Breast epithelium (tissue), 4 donors: ENCODE measurements at places on chromosomes 3 and 15. TPM values are rescaled to one million over a fixed set of nuclear protein-coding genes. Genes with fewer than 3 reads are reported as not detected.

- DNase-seq: no peak
These were observed 133.0 kb upstream of the SOX2 start for GRCh38 chr3:181578743-181579142.

DNA sequence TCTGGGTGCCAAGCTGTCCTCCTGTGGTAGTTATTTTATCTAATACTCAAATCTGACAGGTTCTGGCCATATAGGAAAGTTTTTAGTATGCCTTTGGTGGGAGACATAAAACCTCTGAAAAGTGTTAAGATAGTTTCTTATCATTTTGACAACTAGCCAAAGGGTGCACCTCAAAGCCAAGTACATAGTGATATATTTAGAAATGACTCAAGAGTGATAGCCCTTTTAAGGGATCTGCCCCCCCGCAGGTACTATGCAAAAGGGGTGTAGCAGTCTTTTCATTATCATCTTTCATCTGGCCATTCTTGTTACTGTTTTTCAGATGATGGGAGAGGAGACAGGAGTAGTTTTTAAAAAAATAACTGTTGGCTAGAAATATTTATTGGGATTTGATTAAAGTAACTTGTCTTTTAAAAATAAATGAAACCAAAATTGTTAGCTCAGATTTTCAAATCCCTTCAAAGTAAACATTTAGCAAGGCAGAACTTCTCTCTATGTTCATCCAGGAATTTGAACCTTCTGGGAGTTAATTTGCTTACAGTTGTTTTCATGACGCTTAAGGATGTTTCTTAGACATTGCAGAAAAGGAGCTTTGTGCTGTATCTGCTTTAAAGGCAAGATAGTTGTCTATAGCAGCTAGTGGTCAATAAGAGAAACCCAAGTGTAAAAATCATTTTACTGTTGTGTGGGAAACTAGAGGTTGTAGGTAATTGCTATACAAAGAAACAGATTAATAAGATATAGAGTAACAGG is 5.1 kb downstream of the PHLDB2 start:
- no peak for DNase-seq

GRCh38 chr15:64931381-64931780 is 19.7 kb downstream of the ANKDD1A start:
- no peak for DNase-seq

- no peak for DNase-seq
These were observed 281.6 kb downstream of the MBNL1 start for GRCh38 chr3:152550284-152550683.

DNA sequence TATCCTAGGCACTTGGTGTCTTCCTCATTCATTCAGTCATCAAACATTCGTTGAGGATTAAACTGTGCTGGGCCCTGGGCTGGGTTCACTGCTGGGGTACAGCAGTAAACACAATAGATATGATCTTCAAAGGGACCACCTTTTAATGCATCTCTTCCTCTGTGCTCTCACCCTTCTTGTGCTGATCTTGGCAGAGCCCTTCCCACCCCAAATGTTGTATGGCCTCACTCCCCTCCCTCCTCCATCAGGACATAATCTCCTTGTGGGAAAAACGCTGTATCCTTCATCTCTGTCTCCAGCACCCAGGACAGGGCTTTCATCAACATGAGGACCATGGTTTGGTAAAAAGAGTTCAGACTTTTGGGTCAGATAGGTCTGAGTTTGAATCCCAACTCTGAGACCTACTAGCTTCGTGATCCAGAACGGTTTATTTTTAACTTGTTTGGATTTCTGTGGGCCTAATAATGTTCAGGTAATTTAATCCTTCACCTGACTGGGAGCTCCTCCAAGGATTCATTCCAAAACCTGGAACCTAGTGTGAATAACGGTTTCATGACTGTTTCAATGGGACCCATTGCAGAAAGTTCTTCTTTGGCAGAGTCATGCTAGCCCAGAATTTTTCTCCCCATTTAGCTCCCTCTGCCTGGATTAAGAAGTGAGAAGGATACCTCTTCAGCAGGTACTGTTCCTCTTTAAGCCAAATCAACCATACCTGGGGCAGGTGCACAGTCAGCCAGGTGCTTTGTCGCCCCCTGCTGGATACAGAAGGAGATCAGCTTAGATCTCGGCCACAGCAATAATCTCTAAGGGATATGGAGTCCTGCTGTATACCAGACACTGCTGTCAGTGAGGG is 5.2 kb upstream of the WNT7A start:
- no peak for DNase-seq

GRCh38 chr3:195849322-195850074 is 37.8 kb upstream of the MUC4 start:
- no peak for DNase-seq

The CCR4 gene
- 0.32 TPM for total RNA-seq
